ENCODE measurements at places on chromosomes 5 and 9.

DNA sequence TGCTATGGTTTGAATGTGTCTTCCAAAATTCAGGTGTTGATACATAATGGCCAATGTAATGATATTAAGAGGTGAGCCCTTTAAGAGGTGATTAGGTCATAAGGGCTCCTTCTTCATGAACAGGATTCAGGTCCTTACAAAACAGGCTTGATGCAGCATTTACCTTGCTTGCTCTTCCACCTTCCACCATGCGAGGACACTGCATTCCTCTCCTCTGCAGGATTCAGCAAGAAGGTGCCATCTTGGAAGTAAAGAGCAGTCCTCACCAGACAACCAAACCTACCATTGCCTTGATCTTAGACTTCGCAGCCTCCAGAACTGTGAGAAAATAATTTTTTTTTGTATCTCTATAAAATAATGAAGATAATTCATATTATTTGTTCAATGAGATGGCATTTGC is 314.0 kb upstream of the SMARCA2 start:
- no peak for DNase-seq

DNA sequence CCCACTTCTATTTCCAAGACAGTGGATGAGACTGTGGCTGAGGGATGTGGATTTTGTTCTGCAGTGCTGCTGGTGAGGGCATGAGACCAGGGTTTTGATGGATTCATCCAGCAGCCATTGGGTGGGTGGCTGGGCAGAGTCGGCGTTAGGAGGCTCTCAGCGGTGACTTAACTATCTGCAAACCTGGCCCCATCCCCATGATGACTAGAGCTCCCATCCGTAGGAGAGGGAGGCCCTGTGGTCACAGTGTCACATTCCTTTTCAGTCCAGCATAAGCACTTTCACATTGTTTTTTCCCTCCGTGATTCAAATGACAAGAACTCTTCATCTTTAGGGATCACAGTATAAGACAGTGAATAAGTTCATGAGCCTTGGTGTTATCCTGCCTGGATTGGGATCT is 60.4 kb upstream of the SPRY4 start:
- DNase-seq: no peak

GRCh38 chr5:107542831-107543231 is 127.9 kb downstream of the EFNA5 start:
- DNase-seq: no peak

- peak; percentile 52 for DNase-seq
Observed at GRCh38 chr9:6413365-6414246, 607 bp downstream of the UHRF2 start.

DNA sequence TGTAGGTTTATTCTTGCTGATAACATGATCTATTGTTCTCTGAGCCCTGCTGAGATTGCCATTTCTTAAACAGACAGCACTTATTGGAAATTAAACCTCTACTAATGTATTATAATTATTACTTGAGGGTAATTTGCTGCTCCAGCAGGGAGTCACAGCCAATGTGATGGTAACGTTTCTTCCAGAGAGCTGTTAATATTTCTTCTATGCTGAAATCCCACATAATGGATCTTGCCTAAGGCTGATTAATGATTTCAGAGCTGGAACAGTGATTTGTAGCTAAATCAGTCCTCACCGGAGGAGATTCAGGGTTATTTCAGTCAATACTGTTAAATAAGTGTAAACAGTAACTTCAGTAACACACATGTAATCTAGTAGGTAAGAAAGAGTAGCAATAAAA is 170.1 kb downstream of the CDH12 start:
- no peak for DNase-seq

DNA sequence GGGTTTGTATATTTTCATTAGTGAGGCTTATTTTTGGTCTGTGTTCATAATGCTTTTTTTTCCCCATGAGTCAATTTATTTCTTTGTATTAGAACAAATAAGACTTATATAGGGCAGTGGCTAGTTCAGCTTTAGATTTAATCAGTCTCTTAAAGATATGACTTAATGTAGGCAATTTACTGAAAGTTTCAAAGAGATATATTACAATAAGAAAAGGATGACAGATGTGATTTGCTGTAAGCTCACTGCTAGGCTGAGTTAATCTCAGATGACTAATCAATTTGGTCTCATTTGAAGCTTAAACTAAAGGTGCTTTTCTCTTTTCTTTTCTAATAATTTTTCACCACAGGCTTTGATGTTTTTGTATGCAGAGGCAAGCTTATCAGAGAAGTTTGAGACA is 291.8 kb upstream of the DAP start:
- DNase-seq: no peak

DNA sequence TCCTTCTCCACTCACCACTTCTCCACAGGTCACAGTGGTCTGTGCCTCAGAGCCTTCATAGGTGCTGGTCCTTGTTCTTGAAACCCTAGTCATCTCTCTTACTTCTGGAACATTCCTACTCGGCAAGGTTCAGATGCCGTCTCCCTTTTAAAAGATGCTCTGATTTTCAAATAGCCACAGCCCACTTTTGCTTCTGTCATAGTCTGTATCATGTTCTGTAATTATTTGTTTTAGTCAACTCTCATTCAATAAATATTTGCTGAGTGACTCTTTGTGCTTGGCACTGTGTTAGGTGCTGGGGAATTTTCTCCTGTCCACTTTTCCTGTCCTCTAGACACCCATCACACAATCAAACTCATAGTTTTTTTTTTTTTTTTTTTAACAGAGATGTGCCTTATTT is 181.3 kb upstream of the IL12B start:
- DNase-seq: no peak

DNA sequence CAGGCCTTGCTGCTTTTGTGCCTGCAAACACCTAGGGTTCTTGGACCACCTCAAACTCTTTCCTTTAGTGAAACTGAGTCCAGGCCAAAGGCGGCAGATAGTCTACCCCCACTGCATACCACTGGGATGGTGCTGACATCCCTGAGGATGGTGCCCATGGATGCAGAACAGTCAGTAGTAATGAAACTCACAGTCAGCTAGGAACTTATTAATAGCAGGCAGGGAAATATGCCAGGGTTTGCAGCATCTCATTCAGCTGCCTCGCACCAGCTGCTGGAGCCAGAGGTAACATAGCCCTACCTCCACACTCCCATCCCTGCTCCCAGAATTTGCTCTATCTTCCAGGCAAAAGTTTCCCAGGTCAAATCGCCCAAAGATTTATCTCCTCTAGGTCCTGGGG is 189.1 kb downstream of the SREK1 start:
- DNase-seq: no peak

DNA sequence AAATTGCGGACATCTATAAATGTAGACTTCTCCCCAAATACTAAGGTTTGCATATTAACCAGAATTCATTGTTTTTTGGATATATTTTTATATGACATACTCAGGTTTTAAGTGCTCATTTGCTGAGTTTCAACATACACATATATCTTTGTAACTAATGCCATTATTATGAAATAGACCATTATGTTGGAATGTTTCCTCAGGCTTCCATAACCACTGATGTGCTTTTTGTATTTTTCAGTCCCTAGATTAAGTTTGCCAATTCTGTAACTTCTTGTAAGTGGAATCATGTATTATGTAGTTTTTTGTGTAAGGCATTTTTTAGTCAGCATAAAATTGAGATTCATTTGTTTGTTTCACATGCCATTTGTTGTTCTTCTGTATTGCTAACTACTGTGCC is 32.1 kb downstream of the HSPA4 start:
- DNase-seq: no peak

GRCh38 chr9:132798817-132799790 is 79.0 kb downstream of the AK8 start:
- DNase-seq: no peak

GRCh38 chr9:81150016-81150625 is 539.2 kb downstream of the TLE1 start:
- DNase-seq: no peak

DNA sequence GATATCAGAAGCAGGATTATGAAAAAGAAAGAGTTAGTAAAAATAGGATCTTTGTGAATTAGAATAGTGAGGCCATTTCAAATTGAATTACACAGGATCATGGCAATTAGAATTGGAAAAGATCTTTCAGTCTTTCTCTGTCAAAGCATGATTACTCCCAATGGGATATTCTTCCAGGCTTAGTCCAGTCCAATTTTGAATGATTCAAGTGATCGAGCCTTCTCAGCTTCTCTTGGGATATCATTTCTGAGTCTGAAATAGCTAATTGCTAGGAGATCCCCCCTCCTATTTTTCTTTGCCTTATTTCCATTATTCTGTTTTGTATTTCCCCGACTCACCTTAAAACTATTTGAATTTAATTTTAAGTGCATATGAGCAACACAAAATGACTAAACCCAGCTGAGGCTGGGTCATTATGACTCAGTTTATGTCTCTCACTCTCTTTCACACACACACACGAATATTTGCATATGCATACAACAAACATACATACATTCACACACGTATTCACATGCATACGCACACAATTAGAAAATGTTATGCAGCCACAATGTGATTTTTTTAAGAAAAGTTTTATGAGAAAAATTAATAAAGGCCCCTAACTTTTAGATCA is 34.8 kb upstream of the EFNA5 start:
- no peak for DNase-seq

GRCh38 chr5:149776361-149777305 is 46.5 kb downstream of the PPARGC1B start:
- no peak for DNase-seq

DNA sequence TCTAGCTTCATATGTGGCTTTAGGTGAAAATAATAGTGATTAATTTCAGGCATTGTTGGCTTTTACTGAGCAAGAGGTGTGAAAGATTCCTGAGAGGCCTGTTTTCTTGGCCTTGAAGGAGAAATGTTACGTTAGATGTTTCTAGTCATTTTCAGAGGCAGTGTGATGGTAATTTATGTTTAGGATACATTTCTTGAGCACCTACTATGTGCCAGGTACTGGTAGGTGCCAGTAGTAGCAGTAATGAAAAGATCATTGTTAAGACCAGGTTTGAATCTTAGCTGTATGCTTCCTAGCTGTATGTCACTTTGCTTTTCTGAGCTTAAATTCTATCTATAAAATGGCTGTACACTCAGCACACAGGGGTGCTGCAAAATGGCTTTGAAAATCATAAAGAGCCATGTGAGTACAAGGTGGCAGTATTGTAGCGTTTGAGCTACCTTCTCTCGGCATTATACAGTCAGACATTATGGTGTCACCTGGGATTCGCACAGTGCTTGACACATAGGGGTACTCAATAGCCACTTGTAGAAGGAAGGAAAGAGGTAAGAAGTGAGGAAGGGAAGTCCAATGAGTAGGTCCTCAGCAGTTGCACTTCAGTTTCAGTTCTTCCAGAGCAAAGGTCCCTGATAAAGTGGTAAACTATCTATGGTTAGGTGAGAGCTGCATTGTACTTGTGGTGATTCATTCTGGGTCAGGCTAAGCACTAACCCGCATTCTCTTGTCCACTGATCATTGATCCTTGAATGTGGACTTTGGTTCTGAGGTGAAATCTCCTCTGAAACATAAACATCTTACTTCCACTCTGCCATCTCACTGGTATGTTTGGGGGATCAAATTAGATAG is 166.5 kb upstream of the NR3C1 start:
- no peak for DNase-seq

DNA sequence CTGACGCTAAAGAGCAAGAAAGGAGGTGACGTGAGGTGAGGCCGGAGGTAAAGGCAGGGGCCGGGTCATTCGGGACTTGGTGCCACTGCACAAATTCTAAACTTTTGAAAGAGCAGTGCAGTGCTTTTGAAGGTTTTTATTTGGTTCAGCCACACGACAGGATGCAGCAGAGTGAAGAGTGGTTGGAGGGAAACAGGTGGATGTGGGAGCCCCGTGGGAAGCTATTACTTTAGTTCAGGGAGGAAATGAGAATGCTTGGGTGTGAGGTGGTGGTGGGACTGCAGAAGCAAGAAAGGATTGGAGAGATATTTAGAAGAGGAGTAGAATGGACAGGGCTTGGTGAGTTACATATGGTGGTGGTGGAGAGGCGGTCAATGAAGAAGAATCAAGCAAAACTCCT is 64.7 kb upstream of the ITGA2 start:
- no peak for DNase-seq

- no peak for DNase-seq
Observed at GRCh38 chr5:96868603-96869371, 7.5 kb upstream of the ERAP2 start.

- DNase-seq: no peak
Observed at GRCh38 chr5:50874306-50875001, 208.0 kb downstream of the PARP8 start.

GRCh38 chr5:56676091-56676768 is 139.1 kb upstream of the MAP3K1 start:
- no peak for DNase-seq

- no peak for DNase-seq
Observed at GRCh38 chr9:84314306-84314705, 26.3 kb downstream of the SLC28A3 start.

GRCh38 chr9:90793729-90794128 is 7.9 kb upstream of the SYK start:
- DNase-seq: no peak

DNA sequence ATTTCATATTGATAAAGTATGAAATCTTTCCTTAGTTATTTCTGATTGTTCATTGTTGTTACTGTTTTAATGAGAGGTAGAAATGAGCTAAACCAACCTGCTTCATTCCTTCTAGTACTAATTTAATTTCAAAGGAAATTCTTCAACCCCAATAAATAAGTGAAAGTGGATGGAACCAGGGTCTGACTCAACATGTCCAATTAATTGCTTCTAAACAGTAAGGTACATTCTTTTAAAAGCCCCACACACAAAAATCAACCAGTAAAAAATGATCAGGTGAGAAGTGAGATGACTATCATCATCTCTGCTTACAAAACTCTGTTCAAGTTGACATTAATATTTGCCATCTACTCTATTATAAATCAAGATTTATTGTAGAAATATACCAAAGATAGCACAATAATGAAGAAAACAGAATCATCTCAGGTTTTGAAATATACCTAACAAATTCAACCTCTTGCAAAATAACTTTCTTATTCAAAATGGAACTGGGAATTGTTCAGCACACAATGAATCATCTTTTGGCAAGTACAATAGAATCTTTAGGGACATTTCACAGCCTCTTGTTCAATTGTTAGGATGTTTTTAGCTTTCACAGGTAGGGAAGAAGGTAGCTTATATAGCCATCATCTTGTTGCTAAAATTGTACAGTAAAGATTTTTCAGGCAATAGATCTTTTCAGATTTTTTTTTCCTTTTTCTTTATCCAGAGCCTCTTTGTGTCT is 114.5 kb downstream of the RPS23 start:
- no peak for DNase-seq

- no peak for DNase-seq
Observed at GRCh38 chr9:4661611-4662010, 483 bp upstream of the PLPP6 start.

DNA sequence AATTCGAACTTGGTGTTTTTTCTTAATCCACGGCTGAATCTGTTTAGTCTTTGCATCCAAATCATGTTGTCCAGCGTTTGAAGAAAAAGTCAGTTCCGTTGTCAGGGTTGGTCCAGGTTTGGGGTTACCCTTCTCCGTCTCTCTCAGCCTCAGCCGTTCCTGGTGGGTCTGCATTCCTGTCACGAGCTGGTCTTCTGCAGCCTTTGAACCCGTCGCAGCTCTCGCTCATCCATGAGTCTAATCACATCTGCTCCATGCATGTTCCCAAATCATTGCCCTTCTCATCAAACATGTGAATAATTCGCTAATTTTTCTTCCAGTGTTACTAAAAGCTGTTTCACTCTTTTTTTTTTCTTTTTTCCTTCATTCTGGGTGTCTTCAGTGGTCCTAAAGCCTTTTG is 39.0 kb upstream of the EXOC3 start:
- DNase-seq: peak; percentile 10
